ENCODE measurements at places on chromosomes 16 and 17. TPM values are rescaled to one million over a fixed set of nuclear protein-coding genes. Genes with fewer than 3 reads are reported as not detected.

DNA sequence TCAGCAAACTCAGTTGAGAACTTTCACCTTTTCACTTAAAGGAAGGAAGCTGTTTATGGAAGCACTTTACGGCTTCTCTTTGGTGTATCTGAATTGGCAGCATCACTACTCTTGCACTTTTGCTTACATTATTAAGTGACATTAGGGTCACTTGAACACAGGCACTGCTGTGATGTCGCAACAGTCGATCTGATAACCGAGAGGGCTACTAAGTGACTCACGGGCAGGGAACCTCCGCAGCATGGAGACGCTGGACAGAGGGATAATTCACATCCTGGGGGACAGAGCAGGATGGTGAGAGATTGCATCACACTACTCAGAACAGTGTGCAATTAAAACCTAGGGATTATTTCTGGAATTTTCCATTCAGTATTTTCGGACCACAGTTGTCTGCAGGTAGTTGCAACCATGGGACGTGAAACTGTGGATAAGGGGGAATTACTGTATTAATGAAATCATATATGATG is 56.5 kb downstream of the DNAH2 start:
- DNase-seq: no peak

Gene ZNF597
- 2.4 TPM for total RNA-seq

Gene PDK2
- total RNA-seq: 16.2 TPM

Gene SLFN12
- total RNA-seq: 5.4 TPM

All from activated CD4-positive, alpha-beta T cell treated with anti-CD3 and anti-CD28 coated beads for 36 hours (primary cell).